ENCODE measurements at places on chromosomes 6 and 20.
A peak's percentile ranks its signal among the peaks of the same experiment; 100 is the strongest.

DNA sequence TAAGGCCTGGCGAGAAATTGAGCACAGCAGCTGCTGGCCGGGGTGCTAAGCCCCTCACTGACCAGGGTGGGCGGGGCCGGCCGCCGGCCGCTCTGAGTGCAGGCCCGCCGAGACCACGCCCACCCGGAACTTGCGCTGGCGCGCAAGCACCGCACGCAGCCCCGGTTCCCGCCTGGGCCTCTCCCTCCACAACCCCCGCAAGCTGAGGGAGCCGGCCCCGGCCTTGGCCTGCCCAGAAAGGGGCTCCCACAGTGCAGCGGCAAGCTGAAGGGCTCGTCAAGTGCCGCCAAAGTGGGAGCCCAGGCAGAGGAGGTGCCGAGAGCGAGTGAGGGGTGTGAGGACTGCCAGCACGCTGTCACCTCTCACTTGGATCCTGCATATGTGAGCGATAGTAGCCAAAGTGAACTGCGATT lies 251.2 kb downstream of the GJA1 start:
- no peak for DNase-seq

GRCh38 chr20:40442181-40442963 lies 246.7 kb downstream of the MAFB start:
- DNase-seq: no peak

- DNase-seq: peak; percentile 73
These were observed 11.0 kb downstream of the SLC29A1 start for GRCh38 chr6:44234101-44235025.

DNA sequence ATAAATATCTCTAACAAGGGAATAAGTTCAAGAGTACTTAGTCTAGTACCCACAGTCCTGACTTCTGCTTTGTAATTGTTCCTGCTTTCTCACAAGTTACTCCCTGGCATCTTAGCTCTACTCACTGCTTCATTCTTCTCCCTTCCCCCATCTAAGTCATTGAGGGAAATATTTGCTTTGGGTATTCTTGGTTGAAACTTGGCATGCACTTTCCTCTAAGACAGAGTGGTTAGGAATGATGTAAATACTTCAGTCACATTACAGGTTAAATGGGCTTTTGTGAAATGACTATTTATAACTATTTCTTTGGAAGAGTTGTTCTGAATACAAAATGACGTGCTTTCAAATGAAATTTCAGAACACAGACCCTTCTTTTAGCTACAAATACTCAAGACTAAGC lies 67.7 kb upstream of the PLEKHG1 start:
- DNase-seq: no peak

DNA sequence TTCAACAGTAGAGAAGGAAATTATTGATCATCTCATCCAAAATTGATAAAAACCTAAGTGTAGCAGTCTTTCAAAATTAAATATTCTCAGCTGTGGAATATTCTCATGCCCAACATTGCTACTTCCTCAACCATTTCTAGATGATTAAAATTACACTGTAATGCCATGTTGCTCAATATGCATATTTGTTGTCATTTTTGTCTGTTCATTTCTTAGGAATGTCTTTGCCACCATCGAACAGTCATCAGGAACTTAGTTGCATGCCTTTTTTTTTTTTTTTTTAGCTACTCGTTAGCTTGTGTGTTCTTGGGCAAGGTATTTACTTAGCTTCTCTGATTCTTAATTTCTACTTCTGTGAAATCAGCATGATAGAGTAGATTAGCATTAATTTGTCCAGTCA lies 188.6 kb downstream of the DTNBP1 start:
- no peak for DNase-seq

GRCh38 chr6:5697508-5697907 lies 309.2 kb downstream of the NRN1 start:
- no peak for DNase-seq

DNA sequence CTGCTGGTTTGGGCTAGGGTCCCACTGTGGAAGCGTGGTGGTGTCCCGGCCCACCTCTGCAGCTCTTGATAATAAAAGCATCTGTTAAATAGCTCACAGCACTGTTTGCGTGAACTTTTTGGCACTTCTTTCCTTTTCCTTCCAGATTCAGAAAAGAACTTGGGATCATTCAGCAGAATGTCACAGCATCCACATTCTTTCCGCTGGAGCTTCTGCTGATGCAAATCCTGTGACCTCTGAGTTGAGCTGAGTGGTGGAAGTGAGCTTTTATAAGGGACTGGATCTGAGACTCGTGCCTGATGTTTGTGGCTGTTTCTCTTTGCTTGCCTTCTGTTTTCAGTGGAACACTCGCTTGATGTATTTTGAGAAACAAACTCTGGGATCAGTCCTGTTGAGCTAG lies 3.9 kb downstream of the OSBPL2 start:
- no peak for DNase-seq

DNA sequence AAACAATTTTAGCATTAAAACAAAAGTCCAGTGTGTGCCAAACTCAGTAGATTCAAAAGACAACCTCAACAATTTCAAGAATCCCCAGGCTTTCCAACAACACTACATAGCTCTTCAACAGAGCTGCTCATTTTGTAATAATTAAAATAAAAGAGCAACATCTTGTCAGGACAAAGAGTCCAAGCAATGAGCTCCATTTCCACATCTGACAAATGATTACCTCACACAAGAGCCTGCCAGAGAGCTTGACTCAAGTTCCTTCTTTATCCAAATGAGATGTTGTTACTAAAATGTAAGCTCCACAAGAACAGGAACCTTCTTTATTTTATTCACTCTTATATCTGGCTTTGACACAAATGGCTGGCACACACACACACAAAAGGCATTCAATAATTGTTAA lies 449.8 kb downstream of the HACE1 start:
- DNase-seq: no peak

GRCh38 chr6:33670971-33671743 lies 40.3 kb downstream of the UQCC2 start:
- DNase-seq: no peak

- no peak for DNase-seq
These were observed 628.2 kb downstream of the PHF3 start for GRCh38 chr6:64263778-64264177.

- DNase-seq: no peak
These were observed 32.4 kb downstream of the LY86 start for GRCh38 chr6:6620766-6621425.

GRCh38 chr6:151128763-151129370 lies 110.9 kb upstream of the AKAP12 start:
- no peak for DNase-seq

DNA sequence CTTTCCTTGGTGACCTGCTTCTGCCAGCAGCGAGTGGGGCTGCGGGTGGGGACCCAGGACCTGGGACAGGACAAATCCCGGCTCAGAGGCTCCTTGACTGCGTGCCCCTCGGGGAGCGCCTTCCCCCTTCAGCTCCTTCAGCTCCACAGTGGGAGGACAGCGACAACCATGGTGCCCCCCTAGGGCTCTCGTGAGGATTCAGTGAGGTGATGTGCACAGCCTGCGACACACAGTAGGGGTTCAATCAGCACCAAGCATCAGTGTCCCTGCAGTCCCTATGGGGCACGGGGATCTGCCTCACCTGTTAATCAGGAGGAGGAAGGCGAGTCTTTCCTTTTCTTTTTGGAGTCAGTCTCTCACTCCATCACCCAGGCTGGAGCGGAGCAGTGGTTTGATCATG lies 209.2 kb downstream of the PREX1 start:
- no peak for DNase-seq

DNA sequence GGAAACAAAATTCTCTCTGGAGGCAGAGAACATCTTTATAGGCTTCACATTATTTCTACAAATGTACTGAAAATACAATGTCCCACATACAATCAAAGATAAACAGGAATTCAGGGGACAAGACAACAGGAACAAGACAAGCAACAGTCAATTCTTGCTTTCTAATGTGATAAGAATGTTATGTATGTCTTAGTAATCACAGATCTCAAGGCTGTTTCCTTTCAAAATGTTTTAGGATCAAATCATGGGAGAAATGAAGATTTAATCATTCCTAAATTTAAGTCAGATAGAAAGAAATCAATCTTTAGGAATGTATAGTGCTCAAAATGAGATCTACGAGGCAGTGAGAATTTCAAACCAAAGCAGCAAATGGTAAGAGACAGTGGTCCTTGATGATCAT lies 32.1 kb downstream of the NEDD9 start:
- no peak for DNase-seq

DNA sequence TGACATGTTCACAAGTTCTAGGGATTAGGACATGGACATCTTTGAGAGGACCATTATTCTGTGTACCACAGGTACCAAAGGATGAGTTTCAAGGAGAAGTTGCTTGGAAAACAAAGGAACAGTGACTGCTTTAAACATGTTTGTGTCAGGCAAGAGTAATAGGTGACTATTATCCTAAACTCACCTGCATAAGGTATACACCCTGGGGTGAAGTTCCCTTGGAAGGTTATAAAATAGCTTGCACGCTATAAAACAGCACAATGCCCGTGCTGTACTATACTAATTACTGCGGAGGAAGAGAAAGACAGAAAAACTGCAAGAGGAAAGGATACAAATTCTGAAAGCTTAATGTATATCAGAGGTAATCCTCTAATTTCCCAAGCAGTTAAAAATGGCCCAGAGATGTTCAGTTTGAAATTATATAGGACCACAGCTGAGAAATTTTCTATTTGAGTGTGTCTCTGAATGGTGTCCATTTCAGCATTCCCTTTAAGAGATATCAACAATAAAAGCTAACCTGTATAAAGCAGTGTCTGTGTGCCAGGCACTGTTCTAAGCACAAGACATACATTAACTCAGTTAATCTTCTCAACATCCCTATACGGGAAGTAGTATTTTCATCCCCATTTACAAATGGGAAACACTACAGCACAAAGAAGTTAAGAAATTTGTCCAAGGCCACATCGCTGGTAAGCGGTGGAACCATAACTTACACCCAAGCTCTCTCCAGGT lies 19.7 kb downstream of the TBC1D32 start:
- no peak for DNase-seq

DNA sequence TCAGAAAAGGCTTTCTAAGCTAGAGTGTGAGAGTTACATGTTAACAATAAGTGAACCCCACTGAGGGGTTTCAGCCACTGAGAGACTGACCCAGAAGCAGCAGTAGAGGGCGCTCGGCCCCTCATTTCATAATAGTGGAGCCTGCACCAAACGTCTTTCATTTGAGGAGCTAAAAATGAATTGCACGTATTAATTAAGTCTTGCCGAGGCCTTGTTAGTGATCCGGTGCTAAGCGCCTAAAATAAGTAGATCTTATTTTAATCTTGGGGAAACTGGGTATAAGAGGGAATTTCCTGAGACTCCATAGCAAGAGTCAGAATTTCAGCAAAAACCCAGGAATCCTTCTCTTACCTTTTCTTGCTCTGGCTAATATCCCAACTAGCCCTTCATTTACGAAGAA lies 209.7 kb downstream of the FARS2 start:
- DNase-seq: peak; percentile 37

DNA sequence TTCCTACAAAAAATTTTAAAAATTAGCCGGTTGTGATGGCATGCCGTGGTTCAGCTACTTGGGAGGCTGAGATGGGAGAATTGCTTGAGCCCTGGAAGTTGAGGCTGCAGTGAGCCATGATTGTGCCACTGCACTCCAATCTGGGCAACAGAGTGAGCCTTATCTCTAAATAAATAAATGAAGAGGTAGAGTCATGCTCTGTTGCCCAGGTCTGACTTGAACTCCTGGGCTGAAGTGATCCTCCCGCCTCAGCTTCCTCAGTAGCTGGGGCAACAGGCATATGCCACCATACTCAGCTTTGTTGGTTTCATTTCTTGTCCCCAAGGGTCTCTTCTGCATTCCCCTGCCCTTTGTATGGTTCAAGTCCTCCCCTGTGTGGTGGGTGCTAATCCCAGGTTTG lies 17.0 kb downstream of the HSPA1B start:
- DNase-seq: no peak

- DNase-seq: no peak
These were observed 134.8 kb downstream of the LY86 start for GRCh38 chr6:6723361-6723760.

DNA sequence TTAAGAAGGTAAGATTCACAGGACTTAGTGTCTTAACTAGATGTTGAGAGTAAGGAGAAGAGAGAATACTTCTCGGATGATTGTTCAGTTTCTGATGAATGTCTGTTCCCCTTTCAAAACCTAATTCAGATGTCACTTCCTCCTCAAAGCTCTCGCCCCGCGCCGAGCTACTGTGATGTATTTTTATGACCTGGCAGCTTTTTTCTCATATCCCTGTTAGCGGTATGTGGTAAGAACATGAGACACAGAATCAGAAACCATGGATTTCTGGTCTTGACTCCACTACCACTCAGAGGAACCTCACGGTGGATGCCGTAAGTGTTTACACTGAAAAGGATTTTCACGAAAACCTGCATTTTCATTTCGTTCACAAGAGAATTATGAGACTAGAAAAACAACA lies 48.4 kb downstream of the CEP43 start:
- no peak for DNase-seq

- no peak for DNase-seq
These were observed 204.8 kb downstream of the THBS2 start for GRCh38 chr6:169048865-169049205.

- no peak for DNase-seq
These were observed 37.1 kb downstream of the PPP1R16B start for GRCh38 chr20:38842558-38842981.

GRCh38 chr6:28922004-28922820 lies 1.6 kb downstream of the TRIM27 start:
- DNase-seq: peak; percentile 11

- no peak for DNase-seq
These were observed 50.4 kb upstream of the SEC63 start for GRCh38 chr6:108008363-108008762.

GRCh38 chr6:153047386-153047785 lies 44.9 kb upstream of the MTRF1L start:
- no peak for DNase-seq

DNA sequence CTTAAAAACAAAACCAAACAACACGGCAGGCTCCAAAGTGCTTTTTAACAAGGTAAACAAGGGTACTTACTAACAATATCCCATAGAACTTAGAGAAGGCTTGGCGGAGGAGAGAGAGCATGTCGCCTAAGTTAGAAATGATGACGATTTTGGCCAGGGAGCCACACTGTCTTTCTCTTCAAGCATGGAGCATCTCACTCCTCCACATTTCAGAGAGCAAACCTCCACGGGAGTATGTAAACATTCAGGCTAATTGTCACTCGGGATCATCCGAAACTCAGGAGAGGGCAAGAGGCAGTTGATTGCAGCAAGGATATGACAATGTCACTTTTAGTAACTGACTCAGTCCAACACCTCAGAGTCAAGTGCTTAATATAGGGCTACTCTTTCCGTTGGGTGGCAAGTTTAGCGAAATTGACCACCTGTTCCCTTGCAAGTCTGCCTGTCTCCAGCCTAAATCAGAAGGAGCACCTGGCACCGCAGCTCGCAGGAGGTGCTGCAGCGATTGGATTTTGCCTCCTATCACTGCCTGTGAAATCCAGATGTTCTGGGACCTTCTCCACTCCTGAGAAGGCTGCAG lies 65.8 kb upstream of the RPS6KA2 start:
- no peak for DNase-seq

- no peak for DNase-seq
These were observed 156.3 kb downstream of the SOBP start for GRCh38 chr6:107646176-107646575.

- no peak for DNase-seq
These were observed 540.7 kb downstream of the BCKDHB start for GRCh38 chr6:80647156-80647555.

Measured in SJSA1 (cell line).